GM12865 (cell line): ENCODE measurements at places on chromosomes 3 and 15.

DNA sequence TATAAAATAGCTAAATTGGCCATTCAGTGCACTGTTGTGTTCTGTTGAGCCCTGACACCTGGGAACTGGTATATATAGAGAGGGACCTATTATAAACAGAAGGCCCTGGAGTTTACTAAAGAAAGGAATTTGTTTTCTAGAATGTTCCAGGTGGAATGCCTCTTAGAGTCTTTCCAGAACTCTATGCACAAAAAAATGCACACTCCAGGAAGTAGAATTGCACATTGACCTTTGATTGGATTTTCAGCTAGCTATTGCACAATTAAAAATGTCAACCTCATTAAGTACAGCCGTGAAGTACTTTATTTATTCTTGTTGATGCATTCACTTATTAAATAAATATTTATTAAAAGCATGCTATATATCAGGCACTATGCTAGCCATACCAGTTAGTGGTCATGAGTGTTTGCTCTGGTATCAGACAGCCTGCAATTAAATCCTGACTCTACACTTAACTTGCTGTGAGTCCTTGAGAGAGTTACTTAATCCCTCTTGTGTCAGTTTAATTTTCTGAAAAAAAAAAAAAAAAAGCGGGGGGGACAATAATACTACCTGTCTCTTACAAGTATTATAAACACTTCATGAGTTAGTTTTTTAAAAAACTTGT is 40.8 kb downstream of the NDUFB4 start:
- DNase-seq: no peak

DNA sequence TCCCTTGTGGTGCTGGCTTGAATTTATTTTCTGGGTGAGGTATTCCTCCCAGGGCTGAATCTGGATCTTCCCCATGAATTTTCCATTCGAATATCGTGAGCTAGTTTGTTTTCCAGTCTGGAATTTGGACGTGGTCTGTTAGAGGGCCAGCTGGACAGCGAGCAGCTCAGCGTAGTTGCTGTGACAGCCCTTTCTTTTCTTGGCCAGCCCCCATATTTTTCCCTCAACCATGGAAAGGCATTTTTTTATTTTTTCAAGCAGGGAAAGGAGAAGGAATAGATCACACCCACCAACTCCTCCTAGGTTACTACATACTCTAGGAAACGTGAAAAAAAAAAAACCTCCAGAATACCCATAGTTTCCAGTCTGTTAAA is 152.0 kb downstream of the KLHL25 start:
- no peak for DNase-seq

DNA sequence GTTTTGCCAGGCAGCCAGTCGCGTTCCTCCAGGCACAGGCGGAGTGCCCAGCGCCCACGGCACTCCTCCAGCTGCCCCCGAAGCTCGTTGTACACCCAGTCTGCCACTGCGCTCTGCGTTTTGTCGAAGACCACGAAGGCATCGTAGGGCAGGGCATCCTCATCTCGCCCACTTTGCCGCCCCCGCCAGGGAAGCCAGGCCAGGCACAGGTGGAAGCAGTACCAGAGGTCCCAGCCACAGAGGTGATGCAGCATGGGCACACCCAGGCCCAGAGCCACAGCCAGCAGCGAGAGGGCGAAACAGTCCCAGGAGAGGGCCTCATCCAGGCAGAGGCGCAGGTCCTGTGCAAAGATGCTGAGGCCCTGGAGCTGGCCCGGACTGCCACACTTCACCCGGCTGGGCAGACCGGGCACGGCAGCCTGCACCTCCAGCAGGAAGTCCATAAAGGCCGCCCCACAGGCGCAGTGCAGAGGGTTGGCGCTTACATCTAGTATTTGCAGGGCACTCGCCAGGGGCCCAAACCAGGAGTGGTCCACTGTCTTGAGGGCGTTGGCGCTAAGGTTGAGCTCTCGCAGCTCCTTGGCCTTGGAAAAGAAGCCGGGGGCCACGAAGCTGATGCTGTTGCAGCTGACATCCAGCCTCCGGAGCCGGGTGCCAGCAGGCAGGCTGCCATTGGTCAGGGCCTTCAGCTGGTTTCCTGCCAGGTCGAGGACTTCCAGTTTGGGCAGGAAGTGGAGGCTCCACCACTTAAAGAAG is 3.7 kb downstream of the TLR9 start:
- DNase-seq: no peak

DNA sequence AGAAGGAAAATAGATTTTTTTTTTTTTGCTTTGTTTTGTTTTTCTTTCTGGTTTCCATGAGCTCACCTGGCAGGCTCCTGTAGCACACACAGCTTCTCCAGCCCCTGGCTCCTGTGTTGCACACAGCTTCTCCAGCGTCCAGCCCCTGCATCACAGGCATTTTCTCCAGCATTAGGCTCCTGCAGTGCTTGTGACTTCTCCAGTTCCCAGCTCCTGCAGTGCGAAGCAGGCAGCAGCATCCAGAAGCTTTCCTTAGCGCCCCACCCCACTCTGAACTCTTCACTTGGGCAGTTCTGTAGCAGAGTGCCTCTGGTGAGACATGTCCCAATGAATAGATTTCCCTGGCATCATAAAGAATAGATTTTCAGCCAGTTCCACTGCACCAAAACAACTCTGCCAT is 5.5 kb upstream of the CCDC39 start:
- DNase-seq: no peak

- no peak for DNase-seq
These were observed 11.7 kb upstream of the GNAT1 start for GRCh38 chr3:50179710-50180109.

DNA sequence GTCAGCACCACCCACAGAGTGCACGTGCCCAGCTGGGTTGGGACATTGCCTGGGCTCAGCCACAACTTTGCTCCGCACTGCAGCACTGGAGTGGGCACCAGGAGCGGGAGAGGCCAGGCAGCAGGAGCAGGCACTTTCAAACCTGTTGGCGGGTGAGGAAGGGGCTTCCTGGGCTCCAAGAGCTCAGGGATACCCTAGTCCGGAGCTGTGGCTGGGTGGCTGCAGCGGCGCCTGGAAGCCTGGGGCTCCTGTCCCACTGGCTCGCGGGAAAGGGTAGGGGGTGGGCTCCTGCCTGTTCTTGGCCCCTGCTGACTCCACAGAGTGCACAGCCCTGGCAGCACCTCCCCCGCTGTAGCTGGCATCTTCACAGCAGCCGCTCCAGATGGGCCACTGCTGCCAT is 417.6 kb upstream of the RGMA start:
- DNase-seq: no peak

- DNase-seq: peak; percentile 16
These were observed 100.2 kb downstream of the TMCC1 start for GRCh38 chr3:129793319-129793718.

GRCh38 chr3:195270079-195270816 is 711 bp downstream of the XXYLT1 start:
- DNase-seq: peak; percentile 62

GRCh38 chr15:24832282-24832681 is 122.5 kb upstream of the SNRPN start:
- DNase-seq: no peak

DNA sequence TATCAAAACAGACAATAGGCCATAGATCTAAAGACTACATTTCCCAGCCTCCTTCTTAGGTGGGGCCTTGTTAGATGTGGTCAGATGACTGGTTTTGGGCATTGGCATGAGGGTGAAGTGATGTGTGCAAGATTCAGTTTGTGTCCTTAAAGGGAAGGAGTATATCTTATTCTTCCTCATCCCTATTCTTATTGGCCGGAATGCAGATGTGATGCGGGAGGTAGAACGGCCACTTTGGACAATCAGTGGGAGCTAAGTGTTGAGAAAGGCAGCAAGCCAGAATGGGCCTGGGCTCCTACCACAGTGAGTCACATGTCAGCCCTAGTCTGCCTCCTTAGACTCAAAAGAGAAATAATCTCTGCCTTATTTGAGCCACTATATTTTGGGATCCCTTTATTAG is 89.8 kb upstream of the MEX3B start:
- DNase-seq: no peak

- peak; percentile 51 for DNase-seq
These were observed 79.4 kb downstream of the AAGAB start for GRCh38 chr15:67174864-67175573.

- DNase-seq: no peak
These were observed 705.8 kb downstream of the NR2F2 start for GRCh38 chr15:97036301-97036700.

DNA sequence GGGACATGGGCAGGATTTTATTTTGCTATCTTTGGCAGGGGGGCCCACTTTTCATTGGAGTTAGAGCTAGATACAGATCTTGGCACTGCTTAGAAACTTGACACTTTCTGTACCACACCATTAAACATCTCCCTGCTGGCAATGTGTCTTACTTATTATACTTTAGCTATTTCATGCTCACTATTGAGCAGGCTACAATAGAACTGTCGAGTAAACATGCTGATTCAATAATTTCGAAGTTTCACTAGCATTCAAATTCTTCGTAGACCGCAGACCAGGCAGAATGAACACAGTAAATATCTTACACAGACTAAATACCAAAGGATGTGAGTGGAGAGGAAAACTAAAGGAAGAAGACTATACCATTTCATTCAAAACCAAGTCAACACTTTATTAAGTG is 180.8 kb downstream of the UNC13C start:
- DNase-seq: no peak
